Skin of body (tissue), 3 donors: ENCODE measurements at places on chromosomes 3 and 15. TPM values are rescaled to one million over a fixed set of nuclear protein-coding genes. Genes with fewer than 3 reads are reported as not detected.

The TBC1D23 gene
- total RNA-seq: 59.4 TPM

The MEIS2 gene
- 25.5 TPM for total RNA-seq

The SLC49A4 gene
- total RNA-seq: 13.2 TPM

The SLC4A7 gene
- 35.0 TPM for total RNA-seq

The FEM1B gene
- total RNA-seq: 70.7 TPM
